ENCODE measurements at places on chromosomes 13 and 19.

- DNase-seq: no peak
Measured at GRCh38 chr13:78595495-78596398, 7.6 kb downstream of the POU4F1 start.

DNA sequence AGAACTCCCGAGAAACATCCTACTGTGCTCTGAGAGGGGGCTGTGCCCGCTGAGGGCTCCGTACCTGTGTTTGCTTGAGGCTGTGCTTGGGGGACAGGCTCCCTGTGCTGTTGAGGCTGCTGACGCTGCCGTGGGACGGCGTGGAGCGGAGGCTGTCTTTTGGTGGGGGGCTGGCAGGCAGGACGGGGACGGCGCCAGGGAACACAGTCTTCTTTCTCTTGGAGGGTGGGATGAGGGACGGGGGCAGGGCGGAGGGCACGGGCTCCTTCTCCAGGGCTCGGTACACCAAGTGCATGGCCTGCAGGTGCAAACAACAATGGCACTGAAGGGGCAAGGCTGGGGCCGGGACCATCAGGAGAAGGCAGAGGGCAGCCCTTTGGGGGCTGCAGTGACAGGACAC lies 46.8 kb downstream of the EPS15L1 start:
- no peak for DNase-seq

- no peak for DNase-seq
Measured at GRCh38 chr13:25286308-25286968, 850 bp downstream of the MTMR6 start.

GRCh38 chr13:84873951-84874350 lies 925.3 kb downstream of the SLITRK6 start:
- DNase-seq: no peak

DNA sequence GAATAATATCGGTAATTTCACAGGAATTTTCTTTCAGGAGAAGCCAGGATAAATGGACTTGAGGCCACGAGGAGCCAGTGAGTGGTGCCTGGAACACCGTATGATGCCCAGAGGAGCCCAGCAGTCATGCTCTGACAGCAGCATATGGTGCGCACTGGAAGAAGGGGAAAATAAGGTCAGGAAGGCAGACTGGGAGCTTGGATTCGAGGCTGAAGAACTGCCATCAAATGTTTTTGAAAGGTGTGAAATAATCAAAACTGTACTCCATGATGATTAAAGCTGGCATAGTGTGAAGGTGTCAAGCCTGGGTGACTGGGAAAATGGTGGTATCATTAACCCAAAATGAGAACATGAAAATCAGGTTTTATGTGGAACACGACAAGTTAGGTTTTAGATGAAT lies 374.2 kb downstream of the DIAPH3 start:
- DNase-seq: no peak

DNA sequence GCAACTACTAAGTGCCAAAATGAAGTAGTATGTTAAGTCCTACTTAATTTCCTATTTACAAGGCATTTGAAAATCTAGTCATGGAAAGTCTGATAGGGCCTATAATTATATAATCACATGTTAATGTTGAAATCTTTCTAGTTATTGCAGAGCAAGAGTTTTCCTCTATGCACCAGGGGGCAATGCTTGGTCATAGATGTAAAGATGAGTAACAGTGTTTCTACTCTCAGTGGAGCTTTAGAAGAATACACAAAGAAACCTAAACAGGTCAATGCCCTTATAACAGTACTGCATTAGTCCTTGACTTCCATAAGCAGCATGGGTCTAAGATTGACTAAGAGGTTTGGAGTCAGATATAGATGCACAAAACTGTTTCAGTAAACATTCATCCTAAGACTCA lies 218.7 kb downstream of the KCTD12 start:
- DNase-seq: no peak

DNA sequence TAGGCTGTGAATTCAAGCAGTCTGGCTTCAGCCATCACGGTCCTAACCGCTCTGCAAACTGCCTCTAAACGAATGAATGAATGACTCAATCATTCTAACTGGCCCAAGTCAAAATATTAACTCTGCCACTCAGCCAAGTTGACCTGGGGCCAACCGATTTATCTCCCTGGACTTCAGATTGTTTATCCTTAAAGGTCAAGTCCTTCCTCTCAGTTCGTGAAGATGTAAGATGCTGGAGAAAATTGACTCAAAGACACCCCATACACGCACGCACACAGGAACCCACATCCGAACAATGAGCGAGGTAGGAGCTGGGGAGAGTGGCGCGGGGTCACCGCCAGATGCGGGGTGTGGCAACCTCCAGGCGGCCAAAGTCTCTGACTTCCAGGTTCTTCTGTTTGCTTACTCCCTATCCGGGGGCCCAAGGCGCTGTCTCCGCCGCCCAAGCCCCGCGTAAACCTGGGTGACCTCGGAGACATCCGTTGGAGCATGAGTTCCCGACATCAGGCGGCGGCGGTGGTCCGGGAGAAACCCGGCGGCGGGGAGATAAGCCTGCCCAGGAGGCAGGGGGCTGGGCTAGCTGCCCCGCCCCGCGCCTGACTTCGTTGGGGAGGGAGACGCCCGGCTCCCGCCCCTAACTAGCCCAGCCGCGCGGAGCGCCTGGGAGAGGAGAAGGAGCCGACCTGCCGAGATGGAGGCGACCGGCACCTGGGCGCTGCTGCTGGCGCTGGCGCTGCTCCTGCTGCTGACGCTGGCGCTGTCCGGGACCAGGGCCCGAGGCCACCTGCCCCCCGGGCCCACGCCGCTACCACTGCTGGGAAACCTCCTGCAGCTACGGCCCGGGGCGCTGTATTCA lies at the start of gene CYP2S1:
Gene CYP2S1 (plus strand): TSS at position 646 of the 856 bp plus-strand sequence. CDS start 46 bp downstream, at position 692.
- DNase-seq: no peak

DNA sequence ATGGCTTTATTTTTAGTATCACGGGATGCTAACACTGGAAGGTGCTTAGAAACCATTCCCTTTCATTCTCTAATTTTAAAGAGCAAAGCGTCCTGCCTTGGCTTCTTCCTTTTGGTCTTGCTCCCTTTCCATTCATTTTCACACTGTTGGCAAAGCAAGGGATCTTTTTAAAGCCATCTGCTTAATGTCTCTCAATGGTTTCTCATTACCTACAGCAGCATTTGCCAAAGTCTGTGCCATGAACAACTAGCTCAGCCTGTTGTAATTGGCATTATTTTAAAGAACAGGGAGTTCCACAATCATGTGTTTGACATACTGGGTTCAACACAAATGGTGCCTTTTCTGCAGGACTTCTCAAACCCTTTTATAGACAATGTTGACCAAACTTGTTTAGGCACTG lies 444.3 kb downstream of the GPC6 start:
- no peak for DNase-seq

- DNase-seq: no peak
Measured at GRCh38 chr13:36559375-36559774, 114.4 kb upstream of the SERTM1 start.

All from heart left ventricle (tissue), 16 donors.